ENCODE measurements at places on chromosomes 4 and X.

GRCh38 chr4:55132775-55133174, 7.4 kb upstream of the KDR start:
- no peak for DNase-seq

- peak; percentile 33 for DNase-seq
Measured at GRCh38 chr4:15779306-15779705, 1.2 kb downstream of the CD38 start.

DNA sequence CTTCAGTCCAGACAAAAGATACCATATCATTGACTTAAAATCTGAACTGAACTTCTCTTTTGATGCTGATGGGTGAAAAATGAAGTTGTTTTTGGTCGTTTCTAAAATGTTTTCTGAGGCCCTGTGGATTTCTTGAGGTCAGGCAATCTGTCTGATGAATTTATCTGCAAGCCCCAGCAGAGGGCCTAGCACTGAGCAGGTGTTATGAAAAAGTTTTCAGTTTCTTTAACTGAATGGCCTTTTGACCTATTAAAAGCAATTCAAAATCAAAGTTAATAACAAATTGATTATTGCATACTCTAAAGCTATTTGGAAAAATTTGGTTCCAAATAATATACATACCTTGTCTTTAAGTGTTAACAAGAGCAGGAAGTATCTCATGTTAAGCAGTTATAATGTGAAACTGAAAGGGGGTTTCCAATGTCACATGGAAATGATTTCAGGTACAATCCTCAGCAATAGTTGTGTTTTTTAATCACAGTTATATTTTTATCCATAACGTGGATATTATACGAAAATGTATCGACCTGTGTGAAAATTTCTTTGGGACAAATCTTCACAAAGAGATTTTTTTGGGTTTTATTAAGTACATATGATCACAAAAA, 285.0 kb downstream of the SPANXN1 start:
- no peak for DNase-seq

DNA sequence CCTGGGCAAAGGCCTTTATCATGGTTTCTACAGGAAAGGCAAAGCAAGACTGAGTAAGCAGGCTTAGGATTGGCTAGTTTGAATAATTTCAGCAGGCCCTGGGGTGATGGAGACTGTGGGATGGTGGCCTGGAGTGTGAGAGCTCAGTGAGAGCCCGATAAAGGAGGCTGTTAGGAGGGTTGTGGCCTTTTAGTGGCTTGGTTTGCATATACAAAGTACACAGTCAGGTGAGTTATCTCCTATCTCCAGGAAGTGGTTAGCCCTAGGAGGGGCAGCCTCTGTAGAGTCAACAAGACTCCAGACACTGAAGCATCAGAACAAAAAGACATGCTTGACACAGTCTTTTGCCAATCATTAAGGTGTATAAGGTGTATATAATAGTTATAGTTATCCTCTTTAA, 157.2 kb downstream of the CFAP299 start:
- DNase-seq, result peak; percentile 41

GRCh38 chr4:134747108-134747805, 545.7 kb upstream of the PABPC4L start:
- DNase-seq, result peak; percentile 29

DNA sequence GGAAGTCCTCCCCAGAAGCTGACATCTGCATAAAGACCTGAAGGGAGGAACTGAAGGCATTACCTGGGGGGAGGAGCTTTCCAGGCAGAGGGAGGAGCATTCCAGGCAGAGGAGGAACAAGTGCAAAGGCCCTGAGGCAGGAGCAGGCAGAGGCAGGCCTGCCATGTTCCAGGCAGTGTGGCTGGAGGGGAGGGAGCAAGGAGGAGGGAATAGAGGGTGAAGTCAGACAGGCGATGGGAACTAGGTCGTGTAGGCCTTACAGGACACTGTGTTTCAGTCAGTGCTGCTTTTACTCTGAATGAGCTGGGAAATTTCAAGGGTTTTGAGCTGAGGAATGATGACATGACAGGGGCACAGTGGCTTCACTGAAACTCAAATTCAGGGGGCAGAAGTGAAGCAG, 292.7 kb downstream of the BCOR start:
- DNase-seq, result no peak

- DNase-seq, result no peak
Measured at GRCh38 chr4:102541697-102542096, 40.5 kb downstream of the NFKB1 start.
